ENCODE measurements at places on chromosomes 2 and 18. TPM values are rescaled to one million over a fixed set of nuclear protein-coding genes. Genes with fewer than 3 reads are reported as not detected.

DNA sequence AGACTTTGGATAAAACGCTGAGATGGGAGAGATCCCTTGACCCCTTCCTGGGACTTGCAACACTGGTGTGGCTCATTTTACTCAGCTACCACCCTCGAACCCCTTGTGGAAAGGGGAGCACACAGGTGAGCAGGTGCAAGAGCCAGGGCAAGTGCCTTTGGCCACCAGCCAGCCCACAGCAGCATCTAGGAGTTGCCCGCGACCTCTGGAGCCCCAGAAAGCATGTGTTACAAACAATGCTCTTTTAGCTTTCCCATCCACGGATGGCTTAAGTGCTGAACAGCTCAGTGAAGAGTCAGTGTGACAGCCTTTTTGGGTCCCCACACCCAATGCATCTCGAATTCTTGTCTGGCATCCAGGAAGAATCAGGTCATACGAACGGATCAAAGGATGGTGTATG is 197.8 kb downstream of the MEMO1 start:
- no peaks in the 10 kb centered on the region for H3K4me1 ChIP-seq
- no peak overlapping the region for H3K4me3 ChIP-seq
- H3K27me3 ChIP-seq, result no peaks in the 10 kb centered on the region
- no peaks in the 10 kb centered on the region for H3K36me3 ChIP-seq

DNA sequence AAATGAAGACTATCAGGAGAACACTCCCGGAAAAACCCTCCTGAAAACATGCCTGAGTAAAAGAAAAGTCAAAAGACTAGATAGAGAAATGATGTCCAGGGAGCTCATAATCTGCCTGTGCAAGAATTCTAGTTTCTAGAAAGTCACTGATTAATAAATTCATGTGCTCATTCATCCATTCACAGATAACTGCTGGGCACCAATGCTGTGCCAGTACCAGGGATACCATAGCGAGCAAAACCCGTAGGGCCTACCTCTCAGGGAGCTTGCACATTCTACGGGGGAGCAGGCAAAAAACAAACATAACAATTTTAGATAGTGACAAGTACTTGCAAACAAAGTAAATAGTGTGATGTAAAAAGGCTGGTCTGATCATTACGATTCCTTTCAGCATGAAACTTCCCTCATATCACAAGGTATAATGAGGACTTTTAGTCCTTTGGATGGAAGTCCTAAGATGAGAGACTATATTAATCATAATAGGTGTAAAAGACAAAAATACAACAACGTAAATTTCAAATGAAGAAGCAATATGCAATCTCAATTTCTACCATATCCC is 289.9 kb downstream of the AFF3 start:
- H3K36me3 ChIP-seq, result no peaks in the 10 kb centered on the region
- H3K27me3 ChIP-seq, result no peaks in the 10 kb centered on the region
- no peak overlapping the region for H3K4me3 ChIP-seq

GRCh38 chr2:151350579-151351195 is 6.7 kb upstream of the TNFAIP6 start:
- H3K36me3 ChIP-seq, result no peaks in the 10 kb centered on the region
- H3K4me1 ChIP-seq, result no peaks in the 10 kb centered on the region
- DNase-seq, result no peak
- no peaks in the 10 kb centered on the region for H3K27me3 ChIP-seq
- H3K27ac ChIP-seq, result no peak overlapping the region
- H3K4me3 ChIP-seq, result no peak overlapping the region

DNA sequence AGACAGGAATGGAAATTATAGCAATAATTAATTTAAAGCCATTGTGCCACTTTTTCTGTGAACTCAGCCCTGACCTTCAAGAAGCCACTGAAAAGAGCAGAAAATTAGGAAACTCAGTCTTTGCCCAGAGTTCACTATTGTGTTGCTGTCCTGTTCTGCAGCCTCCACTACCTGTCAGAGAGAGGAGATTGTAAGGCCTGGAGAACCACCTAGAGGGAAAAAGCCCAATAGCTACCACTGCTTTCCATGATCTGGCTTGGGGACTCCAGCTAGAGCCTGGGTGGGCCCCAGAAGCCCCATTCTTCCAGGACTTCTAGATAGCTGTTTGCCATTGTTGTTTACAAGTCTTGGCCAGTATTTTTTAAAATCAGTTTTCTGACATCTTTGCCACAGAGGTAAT is 176.1 kb upstream of the KLF7 start:
- no peak overlapping the region for H3K27ac ChIP-seq
- H3K4me1 ChIP-seq, result no peaks in the 10 kb centered on the region
- no peak for DNase-seq

DNA sequence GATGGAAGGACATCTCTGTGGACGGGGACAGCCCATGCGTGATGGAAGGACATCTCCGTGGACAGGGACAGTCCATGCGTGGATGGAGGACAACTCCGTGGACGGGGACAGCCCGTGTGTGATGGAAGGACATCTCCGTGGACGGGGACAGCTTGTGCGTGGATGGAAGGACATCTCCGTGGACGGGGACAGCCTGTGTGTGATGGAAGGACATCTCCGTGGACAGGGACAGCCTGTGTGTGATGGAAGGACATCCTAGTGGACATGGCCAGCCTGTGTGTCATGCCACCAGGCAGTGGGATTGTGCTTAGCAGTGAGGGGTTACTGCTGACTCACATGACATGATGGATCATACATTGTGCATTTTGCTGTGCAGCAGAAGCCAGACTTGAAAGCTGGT is 30.0 kb upstream of the NFATC1 start:
- no peaks in the 10 kb centered on the region for H3K27me3 ChIP-seq
- H3K27ac ChIP-seq, result peak overlapping the region; percentile 83
- DNase-seq, result no peak
- H3K36me3 ChIP-seq, result peaks cover 49% of the 10 kb centered on the region
- peaks cover 3% of the 10 kb centered on the region for H3K4me1 ChIP-seq

DNA sequence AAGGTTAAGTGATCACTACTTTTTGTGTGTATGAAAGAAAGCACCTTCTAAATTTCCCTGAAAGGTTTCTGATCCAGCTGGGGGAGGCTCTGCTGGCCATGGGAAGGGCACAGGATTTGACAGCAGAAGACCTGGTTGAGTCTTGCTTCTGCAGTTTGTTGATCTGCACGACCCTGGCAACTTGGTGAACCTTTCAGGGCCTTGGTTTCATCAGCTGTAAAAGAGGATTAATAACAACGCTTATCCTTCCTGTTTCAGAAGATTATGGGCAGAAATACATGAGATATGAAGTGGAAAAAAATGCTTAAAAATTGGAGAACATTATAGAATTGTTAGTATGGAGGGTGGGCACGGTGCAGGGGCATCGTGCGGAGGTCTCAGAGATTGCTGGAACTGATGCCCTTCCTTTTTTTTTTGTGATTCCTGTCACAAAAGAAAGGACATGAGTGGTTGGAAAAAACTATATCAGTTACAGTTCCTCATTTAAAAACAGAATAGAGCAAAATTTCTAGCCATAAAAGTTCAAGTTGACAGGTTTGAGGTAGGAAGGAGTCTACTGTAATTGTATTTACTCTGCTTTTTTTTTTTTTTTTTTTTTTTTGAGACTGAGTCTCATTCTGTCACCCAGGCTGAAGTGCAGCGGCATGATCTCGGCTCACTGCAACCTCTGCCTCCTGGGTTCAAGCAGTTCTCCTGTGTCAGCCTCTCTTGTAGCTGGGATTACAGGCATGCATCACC is 47.4 kb downstream of the MFSD6 start:
- H3K4me1 ChIP-seq, result peaks cover 17% of the 10 kb centered on the region
- no peak overlapping the region for H3K4me3 ChIP-seq
- DNase-seq, result no peak
- H3K27ac ChIP-seq, result no peak overlapping the region

GRCh38 chr2:186542002-186542401 is 47.9 kb upstream of the ITGAV start:
- no peak overlapping the region for H3K4me3 ChIP-seq
- H3K27ac ChIP-seq, result no peak overlapping the region
- no peaks in the 10 kb centered on the region for H3K27me3 ChIP-seq
- no peak for DNase-seq
- H3K4me1 ChIP-seq, result peaks cover 25% of the 10 kb centered on the region
- H3K36me3 ChIP-seq, result no peaks in the 10 kb centered on the region

- H3K27me3 ChIP-seq, result no peaks in the 10 kb centered on the region
- no peak overlapping the region for H3K27ac ChIP-seq
- H3K36me3 ChIP-seq, result peaks cover 25% of the 10 kb centered on the region
- H3K4me1 ChIP-seq, result peaks cover 28% of the 10 kb centered on the region
Observed at GRCh38 chr18:35141567-35142274, 99.1 kb upstream of the ZNF397 start.

- no peaks in the 10 kb centered on the region for H3K27me3 ChIP-seq
- no peaks in the 10 kb centered on the region for H3K4me1 ChIP-seq
- H3K27ac ChIP-seq, result peak overlapping the region; percentile 88
- no peak for DNase-seq
Observed at GRCh38 chr2:26033270-26033817, 540 bp upstream of the RAB10 start.

DNA sequence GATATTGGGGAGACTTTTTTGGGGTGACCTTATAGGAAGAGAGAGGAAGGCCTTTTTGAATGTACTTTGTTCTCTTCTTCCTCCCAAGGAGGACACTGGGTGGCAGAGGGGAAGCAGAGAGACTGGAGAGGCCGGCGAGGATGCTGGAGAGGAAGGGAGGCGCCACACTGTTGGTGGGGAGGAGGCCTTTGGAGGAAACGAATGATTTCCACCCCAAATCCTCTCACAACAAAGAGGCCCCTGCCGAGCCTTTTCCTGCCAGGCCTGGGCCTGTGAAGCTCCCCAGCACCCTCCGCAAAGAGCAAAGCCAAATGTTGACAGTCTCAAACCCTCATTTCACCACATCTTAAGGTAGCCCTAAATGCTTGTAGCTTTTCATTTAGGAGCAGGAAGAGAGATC is 59.0 kb upstream of the UPP2 start:
- H3K36me3 ChIP-seq, result no peaks in the 10 kb centered on the region
- no peak for DNase-seq
- H3K27me3 ChIP-seq, result no peaks in the 10 kb centered on the region
- H3K27ac ChIP-seq, result no peak overlapping the region
- H3K4me3 ChIP-seq, result no peak overlapping the region

DNA sequence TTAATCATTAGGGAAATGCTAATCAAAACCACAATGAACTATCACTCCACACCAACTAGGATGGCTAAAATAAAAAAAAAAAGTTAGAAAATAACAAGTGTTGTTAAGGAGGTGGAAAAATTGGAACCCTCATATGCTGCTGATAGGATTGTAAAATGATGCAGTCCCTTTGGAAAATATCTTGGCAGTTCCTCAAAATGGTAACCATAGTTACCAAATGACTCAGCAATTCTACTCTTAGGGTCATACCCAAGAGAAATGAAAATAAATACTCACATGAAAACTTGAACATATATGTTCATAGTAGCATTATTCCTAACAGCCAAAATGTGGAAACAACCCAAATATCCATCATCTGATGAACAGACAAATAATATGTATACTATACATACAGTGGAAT is 15.7 kb upstream of the ACVR2A start:
- no peak overlapping the region for H3K4me3 ChIP-seq
- DNase-seq, result no peak
- H3K36me3 ChIP-seq, result no peaks in the 10 kb centered on the region
- no peaks in the 10 kb centered on the region for H3K4me1 ChIP-seq

Gene FSIP2
- 0.60 TPM for total RNA-seq

DNA sequence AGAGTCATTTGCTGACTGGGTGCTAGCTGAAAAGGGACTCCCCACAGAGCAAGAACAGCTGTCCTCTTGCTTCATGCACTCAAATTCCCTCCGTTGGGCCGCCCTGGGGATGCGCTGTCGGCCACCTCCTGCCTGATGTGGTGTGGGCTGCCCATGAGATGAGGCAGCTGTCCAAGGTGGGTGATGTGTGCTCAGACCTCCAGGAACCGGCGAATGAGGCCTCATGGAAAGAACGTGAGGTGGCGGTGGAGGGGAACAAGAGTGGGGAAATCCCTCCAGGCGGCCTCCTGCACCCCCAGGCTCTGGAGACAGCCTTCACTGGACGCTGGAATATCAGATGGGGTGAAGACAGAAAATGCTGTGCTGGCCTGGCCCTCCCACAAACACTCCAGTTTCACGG is 79.8 kb downstream of the LONRF2 start:
- H3K4me1 ChIP-seq, result peaks cover 8% of the 10 kb centered on the region
- no peak overlapping the region for H3K27ac ChIP-seq
- DNase-seq, result no peak
- no peaks in the 10 kb centered on the region for H3K36me3 ChIP-seq
- H3K27me3 ChIP-seq, result no peaks in the 10 kb centered on the region

Gene IL1R1
- 81.2 TPM for total RNA-seq

DNA sequence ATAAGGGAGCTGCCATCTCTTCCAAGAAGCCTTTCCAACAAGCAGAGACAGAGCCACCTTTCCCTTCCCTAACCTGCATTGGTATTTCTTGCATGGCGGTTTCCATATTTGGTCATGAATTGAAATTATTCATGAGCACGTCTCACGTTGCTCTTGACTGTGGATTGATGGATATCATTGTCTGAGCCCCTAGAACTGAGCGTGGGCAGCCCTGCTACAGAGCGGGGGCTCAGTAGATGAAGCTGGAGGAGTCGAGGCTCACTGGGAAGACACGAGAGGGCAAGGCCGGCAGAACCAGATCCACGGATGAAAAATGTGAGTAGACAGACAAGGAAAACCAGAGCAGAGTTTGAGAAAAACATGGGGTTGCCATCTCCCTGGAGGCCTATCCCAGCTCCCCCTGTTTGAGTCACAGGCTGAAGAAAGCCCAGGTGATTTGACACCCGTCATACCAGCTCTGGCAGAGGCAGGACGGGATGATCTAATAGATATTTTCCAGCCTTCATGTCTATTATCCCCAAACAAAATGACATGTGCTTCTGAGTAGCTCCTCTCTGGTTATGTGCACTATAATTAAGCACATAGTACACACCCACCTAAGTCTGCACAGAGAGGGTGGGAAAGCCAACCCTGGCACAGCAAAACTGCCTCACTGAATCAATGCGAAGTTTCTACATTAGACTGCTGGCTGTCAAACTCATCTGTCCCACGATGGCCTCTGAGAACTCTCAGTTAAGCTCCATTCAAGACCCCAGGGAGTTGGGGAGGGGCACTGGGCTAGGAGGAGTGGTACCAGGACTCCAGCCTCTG is 363.5 kb upstream of the KLHL29 start:
- no peaks in the 10 kb centered on the region for H3K36me3 ChIP-seq
- H3K4me1 ChIP-seq, result peaks cover 3% of the 10 kb centered on the region
- H3K27ac ChIP-seq, result no peak overlapping the region
- no peaks in the 10 kb centered on the region for H3K27me3 ChIP-seq
- DNase-seq, result no peak
- no peak overlapping the region for H3K4me3 ChIP-seq

- no peaks in the 10 kb centered on the region for H3K4me1 ChIP-seq
- H3K36me3 ChIP-seq, result no peaks in the 10 kb centered on the region
- no peak overlapping the region for H3K27ac ChIP-seq
- no peak overlapping the region for H3K4me3 ChIP-seq
Observed at GRCh38 chr2:156818944-156819343, 382.8 kb downstream of the GPD2 start.

Gene BZW1
- total RNA-seq, result 215 TPM

- no peaks in the 10 kb centered on the region for H3K36me3 ChIP-seq
- H3K4me1 ChIP-seq, result no peaks in the 10 kb centered on the region
- no peaks in the 10 kb centered on the region for H3K27me3 ChIP-seq
- H3K4me3 ChIP-seq, result no peak overlapping the region
- H3K27ac ChIP-seq, result no peak overlapping the region
Observed at GRCh38 chr2:203763938-203764664, 57.7 kb downstream of the CD28 start.

Gene KIAA2012
- total RNA-seq, result not detected
